ENCODE measurements at places on chromosomes 5 and 9. TPM values are rescaled to one million over a fixed set of nuclear protein-coding genes. Genes with fewer than 3 reads are reported as not detected.

HMGCS1 gene
- 101 TPM for polyA plus RNA-seq

ADAMTS12 gene
- not detected for polyA plus RNA-seq

MAMDC4 gene
- polyA plus RNA-seq = 0.12 TPM

ZFP62 gene
- 43.9 TPM for polyA plus RNA-seq

PCDHGA4 gene
- polyA plus RNA-seq = 0.27 TPM

NTRK2 gene
- polyA plus RNA-seq = 8.1 TPM

HTR1A gene
- polyA plus RNA-seq = not detected

SLIT3 gene
- polyA plus RNA-seq = 11.9 TPM

All from Purkinje cell (primary cell).